Right renal cortex interstitium (tissue), 3 donors: ENCODE measurements at places on chromosomes 1 and 21. TPM values are rescaled to one million over a fixed set of nuclear protein-coding genes. Genes with fewer than 3 reads are reported as not detected.

DNA sequence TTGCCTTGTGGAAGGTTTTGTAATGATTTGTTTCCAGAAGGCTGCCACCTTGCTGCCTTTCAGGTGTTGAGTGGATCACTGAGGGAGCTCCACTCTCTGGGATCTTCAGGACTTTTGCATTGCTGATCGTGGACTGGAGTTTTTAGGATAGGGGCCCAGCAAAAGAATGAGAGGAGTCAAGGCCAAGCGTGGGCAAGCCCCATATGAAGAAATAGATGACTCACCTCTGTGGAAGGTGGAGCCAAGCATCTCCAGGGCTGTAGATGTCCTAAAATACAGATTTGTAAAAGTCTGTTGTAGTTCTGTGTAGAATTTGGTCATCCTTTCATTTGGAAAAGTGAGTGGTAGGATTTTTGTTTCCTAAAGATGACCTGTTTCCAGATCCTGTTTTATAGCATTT, 67.0 kb downstream of the ST3GAL3 start:
- DNase-seq = no peak

DNA sequence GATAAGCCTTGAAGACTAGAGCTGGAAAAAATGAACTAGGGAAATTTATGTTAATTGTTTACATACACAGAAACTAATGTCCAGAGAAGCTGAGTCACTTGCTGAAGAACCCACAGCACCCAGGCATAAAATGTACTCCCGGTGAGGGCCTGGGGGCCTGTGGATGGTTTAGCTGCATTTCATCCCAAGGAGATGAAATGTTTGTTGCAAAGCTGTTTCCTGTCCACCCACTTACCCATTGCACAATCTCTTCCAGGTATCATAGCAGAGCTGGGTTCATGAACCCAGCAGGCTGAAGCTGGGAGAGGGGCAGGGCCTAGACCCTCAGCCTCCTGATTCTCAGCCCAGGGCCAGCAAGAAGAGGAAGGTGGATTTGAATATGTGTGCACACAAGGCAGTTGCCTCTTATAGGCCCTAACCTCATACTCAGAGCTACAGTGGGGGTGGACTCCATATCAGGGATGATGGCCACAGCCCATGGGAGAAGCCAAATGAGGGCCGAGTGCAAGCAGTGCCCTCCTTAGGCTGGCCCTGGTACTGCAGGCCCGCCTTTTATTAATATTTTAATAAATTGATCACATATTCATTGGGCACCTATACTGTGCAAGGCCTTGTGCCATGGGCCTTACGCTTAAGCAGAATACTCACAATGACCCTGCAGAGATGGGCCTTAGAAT, 110.8 kb downstream of the LACTBL1 start:
- no peak for DNase-seq

DNA sequence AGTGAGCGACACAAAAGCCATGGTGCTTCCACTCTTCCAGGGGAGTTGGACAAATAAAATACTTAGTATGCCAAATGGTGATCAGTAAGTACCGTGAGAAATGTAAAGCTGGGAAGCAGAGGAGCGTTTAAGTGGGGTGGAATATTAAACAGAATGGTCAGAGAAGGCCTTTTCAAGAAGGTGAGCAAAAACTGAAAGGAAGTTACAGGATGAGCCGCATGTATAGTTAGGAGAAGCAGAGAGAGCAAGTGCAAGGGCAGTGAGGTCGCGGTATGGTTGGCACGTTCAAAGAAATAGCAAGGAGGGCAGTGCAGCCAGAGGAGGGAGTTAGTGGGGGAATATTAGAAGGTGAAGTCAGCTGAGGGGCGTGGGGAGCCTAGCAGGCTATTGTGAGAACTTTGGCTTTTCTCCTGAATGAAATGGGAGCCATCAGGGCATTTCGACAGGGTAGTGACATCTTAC, 748 bp upstream of the ATP6V0B start:
- DNase-seq = no peak

DNA sequence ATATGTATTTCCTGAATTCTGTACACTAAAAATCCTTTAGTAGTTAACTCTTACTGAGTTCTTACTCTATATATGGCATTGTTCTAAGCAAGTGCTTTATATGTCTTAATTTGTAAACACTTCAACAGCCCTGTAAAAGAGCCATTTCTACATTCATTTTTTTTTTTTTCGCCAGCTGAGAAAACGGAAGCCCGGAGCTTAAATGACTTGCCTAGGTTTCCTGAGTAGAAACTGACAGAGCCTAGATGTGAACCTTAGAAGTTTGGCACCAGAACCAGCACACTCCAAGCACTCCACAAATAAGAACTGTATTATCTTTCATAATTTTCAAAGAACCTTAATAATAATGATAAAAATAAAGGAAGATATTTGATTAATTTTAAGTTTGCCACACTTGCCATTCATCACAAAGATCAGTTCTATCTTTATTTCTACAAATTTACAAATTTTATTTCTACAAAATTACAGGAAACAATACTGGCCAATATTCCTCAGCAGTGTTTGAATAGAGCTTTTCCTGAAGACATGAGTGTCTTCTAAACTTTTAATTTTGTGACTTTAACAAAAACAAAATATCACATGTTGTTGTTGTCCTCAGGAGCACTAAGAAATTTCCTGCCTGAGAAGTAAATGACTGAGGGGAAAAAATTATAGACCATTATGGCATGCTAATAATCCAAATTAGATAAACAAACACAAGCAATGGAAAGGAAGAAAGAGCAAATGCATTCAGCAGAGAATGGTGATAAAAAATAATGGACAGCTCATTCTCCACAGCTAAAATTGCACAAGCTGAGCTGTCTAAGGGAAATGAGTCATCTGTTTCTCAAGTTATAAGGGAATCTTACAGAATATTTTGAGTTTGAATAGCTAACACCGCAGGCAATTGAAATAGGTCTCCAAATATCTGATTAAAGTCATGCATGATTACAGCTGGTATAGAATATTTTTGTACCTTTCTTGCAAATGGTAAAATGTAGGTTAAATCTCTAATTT, 71.2 kb downstream of the DPYD start:
- DNase-seq = no peak

- no peak for DNase-seq
Observed at GRCh38 chr1:119391749-119392148, 23.2 kb downstream of the HAO2 start.

- no peak for DNase-seq
Observed at GRCh38 chr1:241614572-241614971, 25.6 kb downstream of the CHML start.

GRCh38 chr21:25912402-25912746, 177.6 kb downstream of the GABPA start:
- no peak for DNase-seq

GRCh38 chr1:153958961-153959260, 499 bp upstream of the CRTC2 start:
- no peak for DNase-seq

DNA sequence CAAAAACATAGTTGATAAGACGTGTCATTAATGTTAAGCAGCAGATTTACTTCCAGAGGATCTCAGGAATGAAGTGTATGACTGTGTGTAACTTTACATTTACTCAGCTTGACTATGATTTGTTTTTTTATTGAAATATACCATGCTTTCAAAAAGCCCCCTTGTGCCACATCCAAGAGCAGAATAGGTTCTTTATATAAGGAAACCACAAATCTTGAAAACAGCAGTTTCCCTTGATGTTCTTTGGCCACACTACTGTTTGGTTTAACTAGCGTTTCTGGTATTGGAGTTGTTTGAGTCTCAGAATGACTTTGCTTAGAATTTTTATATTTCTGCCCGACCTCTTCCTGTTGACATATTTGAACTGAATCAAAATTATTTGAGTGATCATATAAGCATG, 25.0 kb downstream of the LRRC8C start:
- no peak for DNase-seq

DNA sequence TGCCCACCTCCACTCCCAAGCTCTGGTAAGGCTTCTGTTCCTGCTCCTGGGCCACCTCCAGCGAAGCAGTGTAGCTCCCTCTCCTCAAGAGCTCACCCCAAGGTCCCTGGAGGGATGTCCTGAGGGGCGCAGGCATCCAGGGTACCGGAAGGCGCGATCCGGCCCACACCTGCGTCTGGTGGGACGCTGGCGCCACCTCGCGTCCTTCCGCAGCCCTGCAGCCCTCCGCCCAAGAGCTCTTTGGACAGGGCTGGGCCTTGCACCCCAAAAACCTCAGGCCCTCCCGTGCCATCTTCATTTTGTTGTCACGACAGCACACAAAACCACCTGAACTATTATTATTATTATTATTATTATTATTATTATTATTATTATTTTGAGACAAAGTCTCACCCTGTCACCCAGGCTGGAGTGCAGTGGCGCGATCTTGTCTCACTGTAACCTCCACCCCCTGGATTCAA, 49.2 kb upstream of the PAX7 start:
- no peak for DNase-seq

- DNase-seq = no peak
Observed at GRCh38 chr1:172607145-172607544, 51.8 kb upstream of the FASLG start.

DNA sequence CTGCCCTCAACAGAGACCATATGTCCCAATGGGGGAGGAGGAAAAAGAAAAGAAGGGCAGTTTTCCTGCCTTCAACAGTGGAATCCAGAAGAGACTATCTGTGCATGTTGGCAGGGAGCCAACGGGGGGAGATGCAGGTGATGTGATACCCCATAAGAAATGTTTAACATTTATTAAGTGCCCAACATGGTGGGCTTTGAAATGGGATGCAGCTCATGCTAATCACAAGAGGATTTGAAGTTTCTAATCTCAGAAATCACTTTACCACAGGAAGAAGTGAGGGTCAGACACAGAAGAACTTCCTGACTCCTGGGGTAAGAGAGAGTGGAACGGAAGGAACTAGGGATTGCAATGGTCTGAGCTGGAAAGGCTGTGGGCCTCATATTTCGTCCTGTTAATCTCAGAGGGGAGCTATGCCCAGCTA, 16.2 kb downstream of the CSRP1 start:
- DNase-seq = no peak

GRCh38 chr1:102463328-102463727, 466.6 kb upstream of the OLFM3 start:
- DNase-seq = no peak

- DNase-seq = no peak
Observed at GRCh38 chr1:229106526-229107125, 164.3 kb upstream of the RAB4A start.

Gene CFHR5
- polyA plus RNA-seq = not detected

Gene VWA5B1
- 0.69 TPM for polyA plus RNA-seq

Gene PCBP3
- 1.4 TPM for polyA plus RNA-seq

Gene CATSPERE
- 1.9 TPM for polyA plus RNA-seq

Gene VAV3
- 159 TPM for polyA plus RNA-seq

Gene GJB3
- polyA plus RNA-seq = 0.38 TPM

Gene BARHL2
- not detected for polyA plus RNA-seq

Gene RIMS3
- polyA plus RNA-seq = 1.9 TPM

Gene DNAH14
- 15.2 TPM for polyA plus RNA-seq
